ENCODE measurements at places on chromosomes 12 and 14. TPM values are rescaled to one million over a fixed set of nuclear protein-coding genes. Genes with fewer than 3 reads are reported as not detected.

Gene C1QL4
- 2.5 TPM for total RNA-seq

Gene RTRAF
- 48.0 TPM for total RNA-seq

Gene CCDC175
- not detected for total RNA-seq

Gene ERBB3
- total RNA-seq: 207 TPM

Gene CARMIL3
- 7.1 TPM for total RNA-seq

- DNase-seq: no peak
These were observed 64.2 kb upstream of the TMCC3 start for GRCh38 chr12:94714378-94715114.

GRCh38 chr14:94863366-94863765, 93.5 kb upstream of the GSC start:
- no peak for DNase-seq

GRCh38 chr14:76708771-76709170, 52.5 kb upstream of the VASH1 start:
- peak; percentile 13 for DNase-seq

DNA sequence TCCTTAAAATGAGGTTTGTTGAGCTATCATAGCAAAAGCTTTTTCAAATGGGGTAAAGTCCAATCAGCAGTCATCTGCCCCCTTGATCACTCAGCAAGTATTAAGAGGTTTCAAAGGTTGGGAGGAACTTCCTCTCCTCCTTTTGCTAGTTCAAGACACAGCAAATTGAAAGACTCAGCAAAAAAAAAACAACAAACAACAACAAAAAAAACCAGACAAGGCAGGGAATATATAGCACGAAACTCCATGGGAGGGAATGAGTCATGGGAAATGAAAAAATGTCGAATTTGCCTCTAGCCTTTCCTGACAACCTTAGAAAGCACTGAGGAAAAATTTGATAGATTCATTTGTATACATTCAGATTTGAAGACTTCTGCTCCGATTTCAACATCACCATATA, 1.6 kb upstream of the SLC7A8 start:
- DNase-seq: no peak

DNA sequence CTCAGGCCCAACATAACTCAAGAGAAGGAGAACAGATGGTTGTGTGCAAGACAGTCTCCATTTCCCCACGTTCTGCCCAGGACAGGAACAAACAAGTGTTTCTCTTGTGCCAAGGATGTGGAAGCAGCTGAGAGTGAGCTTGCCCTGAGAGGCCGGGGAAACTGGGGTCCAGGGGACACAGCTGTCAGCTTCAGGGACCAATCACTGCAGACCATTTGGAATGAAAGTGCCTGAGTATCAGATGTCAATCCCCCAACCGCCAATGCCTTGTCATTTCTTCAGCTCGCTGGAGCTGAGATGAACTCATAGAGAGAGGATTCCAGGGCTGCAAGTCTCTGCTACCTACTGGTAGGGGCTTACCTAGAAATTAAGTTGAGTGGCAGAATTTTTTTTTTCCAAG, 71.9 kb upstream of the METAP2 start:
- DNase-seq: no peak

GRCh38 chr12:23927907-23928306, 21.6 kb downstream of the SOX5 start:
- no peak for DNase-seq

GRCh38 chr14:68690089-68690958, 102.5 kb downstream of the ZFP36L1 start:
- no peak for DNase-seq

DNA sequence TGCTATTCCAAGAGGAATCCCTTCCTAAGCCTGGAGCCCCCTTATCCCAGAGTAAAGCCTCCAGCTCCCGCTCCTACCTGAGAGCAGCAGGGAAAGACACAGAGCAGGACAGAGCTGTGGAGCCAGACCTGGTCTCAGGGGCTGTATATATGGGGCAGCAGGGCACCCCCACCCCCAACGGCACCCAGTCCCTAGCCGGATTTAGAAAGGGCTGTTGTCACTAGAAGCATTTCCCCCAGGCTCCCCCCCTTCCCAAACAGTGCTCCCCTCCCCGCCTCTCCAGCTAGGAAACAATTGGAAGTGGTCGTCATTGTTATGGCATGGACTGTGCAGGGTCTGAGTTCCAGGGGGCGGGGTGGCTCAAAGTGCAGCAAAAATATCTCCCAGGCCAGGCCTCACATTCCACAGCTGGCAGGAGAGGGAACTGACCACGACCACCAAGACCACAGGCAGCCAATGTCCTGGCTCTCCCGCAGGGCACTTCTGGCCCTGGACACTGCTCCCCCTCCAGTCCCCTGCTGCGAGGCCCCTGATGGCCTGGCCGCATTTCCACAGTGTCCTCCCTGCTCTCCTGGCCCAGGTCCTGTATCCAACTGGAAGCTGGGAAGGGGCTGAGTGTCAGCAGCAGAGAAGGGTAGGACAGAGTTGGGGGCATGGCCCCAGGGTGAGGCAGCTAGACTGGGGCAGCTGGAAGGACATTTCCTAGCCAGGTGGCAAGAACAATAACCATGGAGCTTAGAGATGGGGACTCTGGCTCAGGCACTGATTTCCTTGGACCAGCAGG, at the start of gene MYH7:
Gene MYH7 (minus strand): TSS at position 118 of the 784 bp plus-strand sequence. CDS start 1,928 bp downstream, outside the sequence.
- DNase-seq: no peak

- DNase-seq: no peak
These were observed 146.4 kb downstream of the FOXN3 start for GRCh38 chr14:89270439-89271227.

Data from lower leg skin (tissue), 4 donors.